ENCODE measurements at places on chromosomes 1 and 21.

DNA sequence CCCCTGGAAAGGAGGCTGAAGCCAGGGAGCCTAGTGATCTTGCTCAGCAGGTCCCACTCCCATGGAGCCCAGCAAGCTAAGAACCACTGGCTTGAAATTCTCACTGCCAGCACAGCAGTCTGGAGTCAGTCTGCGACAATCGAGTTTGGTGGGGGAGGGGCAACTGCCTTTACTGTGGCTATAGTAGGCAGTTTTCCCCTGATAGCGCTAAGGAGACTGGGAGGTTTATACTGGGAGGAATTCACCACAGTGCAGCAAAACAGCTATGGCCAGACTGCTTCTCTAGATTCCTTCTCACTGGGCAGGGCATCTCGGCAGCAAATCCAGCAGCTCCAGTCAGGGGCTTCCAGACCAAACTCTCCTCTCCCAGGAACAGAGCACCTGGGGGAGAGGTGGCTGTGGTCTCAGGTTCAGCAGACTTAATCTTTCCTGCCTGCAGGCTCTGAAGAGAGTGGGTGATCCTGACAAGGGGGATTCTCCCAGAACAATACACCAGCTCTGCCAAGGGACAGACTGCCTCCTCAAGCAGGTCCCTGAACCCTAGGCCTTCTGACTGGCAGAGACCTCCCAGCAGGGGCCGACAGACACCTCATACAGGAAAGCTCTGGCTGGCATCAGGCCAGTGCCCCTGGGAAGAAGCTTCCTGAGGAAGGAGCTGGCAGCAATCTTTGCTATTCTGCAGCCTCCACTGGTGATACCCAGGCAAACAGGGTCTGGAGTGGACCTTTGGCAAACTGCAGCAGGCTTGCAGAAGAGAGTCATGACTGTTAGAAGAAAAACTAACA lies 548.5 kb upstream of the NEGR1 start:
- DNase-seq = no peak

- DNase-seq = no peak
Observed at GRCh38 chr1:153431928-153432327, 15.6 kb downstream of the S100A7A start.

DNA sequence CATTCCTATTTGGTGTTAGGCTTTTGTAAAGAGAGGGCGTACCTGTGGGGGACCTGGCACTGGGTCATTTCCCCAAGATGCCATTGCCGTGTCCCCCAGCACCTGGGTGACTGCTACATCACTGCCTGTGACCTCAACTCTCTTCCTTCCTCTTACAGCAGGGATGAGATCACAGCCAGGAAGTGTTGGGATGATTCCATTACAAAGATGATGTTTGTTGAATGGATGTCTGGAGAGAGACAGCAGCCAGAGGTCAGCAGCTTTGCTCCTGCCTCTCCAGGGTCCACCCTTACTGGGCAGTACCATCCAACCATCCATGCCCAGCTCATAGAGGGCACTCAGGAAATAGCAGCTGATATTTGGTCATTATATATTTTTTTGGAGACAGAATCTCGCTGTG lies 35.1 kb downstream of the TMEM51 start:
- DNase-seq = no peak

GRCh38 chr1:113434081-113434873 lies 44.0 kb downstream of the MAGI3 start:
- DNase-seq = no peak

DNA sequence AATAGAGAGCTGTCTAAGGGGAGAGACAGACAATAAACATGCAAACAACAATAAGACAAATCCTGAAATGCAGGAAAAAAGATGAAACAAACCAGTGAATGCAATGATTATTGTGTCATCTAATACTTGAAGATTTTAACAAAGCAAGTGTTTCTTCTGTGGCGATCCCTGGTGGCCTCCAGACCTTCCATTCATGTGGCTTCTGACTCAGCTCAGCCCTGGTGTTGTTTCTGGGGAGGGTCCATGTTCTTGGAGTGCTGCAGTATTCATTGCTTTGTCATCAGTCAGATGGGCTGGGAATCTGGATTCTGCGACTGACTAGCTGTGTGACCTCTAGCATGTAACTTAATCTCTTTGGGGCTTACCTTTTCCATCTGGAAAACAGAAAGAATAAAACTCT lies 1.5 kb upstream of the C2CD4D start:
- no peak for DNase-seq

DNA sequence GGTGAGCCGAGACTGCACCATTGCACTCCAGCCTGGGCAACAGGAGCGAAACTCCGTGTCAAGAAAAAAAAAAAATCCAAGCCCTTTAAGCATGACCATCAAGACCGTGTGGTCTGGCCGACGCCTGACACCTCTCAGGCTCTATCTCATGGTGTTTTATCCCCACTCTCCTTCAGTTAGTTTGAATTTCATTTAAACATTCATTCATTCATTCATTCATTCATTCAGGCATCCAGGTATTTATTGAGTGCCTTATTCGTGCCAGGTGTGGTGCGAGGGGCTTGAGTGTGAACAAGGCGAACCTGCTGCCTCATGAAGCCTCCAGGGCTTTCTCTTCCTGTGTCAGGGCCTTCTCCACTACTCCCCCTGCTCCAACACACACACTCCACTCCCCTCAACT lies 22.6 kb upstream of the OPRD1 start:
- DNase-seq = no peak

- no peak for DNase-seq
Observed at GRCh38 chr1:228093050-228093906, 9.8 kb downstream of the C1orf35 start.

- no peak for DNase-seq
Observed at GRCh38 chr1:21911205-21912001, 25.7 kb downstream of the HSPG2 start.

DNA sequence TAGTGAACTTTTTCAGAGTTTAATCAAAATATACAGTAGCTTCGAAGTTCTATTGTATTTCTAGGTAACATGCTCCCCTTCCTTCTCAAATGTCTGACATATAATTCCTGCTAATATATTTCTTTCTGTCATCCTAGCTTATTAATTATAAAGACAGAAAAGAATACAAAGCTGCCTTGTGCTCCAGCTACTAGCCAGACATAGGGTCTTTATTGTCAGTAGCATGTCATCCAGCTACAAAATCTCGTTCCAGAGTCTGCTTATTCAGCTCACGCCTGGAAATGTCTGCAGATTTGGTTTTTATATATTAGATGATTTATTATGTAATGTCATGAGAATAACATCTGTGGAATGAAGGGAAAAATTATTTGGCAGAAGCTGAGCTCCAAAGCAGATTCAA lies 1102.8 kb downstream of the BRINP3 start:
- no peak for DNase-seq

DNA sequence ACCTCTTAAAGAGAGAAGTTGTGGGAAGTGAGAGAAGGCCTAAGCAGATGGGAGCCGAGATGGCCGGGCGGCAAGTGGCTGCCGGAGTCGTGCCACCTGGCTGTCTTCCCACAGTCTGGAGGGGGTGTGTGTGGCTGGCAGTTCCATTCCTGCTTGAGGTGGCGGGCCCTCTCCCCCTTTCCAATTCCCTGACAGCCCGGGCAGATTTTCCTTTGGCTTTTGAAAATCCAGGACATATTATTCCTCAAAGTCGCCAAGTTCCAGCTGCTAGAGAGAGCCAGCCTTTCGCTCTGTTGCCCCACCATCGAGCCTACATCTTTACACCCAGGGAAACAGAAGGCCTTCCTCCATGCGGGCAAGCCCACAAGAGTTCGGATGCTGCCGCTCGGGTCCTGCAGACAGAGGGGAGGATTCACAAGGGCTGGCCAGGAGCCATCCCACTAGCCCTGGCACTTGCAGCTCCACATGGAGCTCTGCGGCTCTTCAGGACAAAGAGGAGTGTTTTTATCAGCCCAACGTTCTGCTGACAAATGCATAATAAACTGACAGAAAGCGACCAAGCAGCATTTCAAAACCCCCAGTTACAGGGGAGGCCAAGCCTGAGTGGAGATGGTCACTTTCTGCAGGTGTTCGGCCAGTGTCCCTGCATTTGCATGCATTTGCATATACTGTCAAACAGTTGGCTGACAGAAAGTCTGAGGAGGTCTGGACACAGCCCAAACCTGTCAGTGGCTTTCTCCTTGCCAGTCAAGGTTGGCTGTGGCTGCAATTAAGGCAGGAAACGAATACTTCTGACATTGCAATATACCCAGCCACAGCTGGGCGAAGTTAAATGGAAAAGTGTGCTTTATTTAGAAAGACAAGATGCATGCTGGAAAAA lies 45.9 kb downstream of the OLIG1 start:
- no peak for DNase-seq

- DNase-seq = no peak
Observed at GRCh38 chr1:2596530-2597333, 10.2 kb downstream of the PRXL2B start.

DNA sequence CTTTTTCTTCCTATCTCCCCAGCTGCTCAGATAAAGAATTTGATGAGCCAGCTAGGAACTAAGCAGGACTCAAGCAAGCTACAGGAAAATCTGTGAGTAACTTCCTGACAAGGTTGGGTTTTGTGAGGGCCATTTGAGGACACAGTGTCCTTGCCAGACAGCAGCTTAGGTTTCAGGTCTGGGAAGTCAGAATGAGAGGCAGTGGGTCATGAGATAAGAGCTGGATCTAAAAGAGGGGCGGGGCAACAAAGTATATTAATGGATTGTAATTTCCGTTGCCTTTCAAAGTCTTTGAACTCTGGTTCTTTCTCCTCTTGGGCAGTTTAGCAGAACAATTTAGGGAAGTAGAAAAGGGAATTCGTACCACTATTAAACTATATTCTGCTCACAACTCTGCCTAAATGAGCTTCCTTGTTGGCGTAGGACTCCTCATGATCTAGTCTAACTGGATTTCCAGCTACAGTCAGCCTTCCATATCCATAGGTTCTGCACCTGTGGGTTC lies 16.6 kb downstream of the STX12 start:
- DNase-seq = no peak

DNA sequence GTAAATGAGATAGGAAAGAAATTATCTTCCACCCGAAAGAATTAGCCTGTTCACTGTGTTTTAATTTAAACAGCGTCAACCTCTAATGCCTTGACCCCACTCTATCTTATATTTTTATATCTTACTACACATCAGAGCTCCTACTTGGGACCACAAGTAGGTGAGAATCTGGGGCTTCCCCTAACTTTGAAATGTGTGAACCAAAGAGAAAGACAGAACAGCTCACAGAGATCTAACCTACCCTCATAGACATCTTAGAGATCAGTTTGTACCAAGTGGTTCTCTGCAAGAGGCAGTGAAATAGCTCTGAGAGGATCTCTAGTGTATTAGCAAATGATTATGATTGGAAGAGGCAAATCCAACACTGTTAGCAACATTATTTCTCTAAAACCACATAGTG lies 31.0 kb upstream of the IFI16 start:
- no peak for DNase-seq

GRCh38 chr1:67838180-67838910 lies 5.1 kb upstream of the GNG12 start:
- no peak for DNase-seq

DNA sequence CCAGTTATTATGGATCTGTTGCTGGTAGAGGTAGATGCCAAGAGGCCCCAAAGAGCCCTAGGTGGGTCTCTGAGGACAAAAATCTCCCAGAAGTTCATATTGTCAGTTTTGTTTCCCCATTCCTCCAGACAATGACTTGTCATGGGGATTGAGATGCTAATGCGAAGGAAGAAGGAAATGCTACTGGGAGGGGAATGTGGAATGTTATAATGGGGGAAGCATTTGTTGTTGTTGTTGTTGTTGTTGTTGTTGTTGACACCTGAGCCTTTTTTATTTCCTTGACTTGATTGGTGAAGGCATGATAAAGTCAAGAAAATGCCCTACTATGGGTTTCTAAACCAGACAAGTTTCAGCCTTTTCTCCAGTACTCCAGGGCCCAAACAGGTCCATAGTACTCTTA lies 108.9 kb downstream of the BEND5 start:
- no peak for DNase-seq

DNA sequence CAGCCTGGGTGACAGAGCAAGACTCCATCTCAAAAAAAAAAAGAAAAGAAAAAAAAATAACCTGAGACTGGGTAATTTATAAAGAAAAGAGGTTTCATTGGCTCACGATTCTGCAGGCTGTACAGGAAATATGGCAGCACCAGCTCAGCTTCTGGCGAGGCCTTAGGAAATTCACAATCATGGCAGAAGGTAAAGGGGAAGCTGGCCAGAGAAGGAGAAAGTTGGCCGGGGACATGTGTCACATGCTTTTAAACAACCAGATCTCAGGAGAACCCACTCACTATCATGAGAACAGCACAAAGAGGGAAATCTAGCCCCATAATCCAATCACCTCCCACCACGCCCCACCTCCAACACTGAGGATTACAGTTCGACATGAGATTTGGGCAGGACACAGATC lies 125.3 kb downstream of the DISP1 start:
- no peak for DNase-seq
